ENCODE measurements at places on chromosomes 12 and 14.
A peak's percentile ranks its signal among the peaks of the same experiment; 100 is the strongest.

DNA sequence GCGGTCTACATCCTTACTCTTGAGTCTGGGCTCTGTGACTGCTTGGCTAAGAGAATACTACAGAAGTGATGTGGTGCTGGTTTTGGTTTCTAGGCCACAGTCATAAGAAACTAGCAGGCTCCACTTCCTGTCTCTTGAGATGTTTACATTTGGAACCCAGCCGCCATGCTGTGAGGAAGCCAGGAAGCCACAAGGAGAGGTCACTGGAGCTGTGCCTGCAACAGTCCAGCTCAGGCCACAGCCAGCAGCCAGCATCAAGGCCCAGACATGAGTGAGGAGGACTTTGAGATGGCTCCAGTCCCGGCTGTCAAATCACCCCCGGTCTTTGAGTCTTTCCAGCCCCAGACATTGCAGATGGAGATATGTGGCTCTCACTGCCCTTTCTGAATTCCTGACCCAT lies 12.9 kb upstream of the FAM181A start:
- DNase-seq: no peak

DNA sequence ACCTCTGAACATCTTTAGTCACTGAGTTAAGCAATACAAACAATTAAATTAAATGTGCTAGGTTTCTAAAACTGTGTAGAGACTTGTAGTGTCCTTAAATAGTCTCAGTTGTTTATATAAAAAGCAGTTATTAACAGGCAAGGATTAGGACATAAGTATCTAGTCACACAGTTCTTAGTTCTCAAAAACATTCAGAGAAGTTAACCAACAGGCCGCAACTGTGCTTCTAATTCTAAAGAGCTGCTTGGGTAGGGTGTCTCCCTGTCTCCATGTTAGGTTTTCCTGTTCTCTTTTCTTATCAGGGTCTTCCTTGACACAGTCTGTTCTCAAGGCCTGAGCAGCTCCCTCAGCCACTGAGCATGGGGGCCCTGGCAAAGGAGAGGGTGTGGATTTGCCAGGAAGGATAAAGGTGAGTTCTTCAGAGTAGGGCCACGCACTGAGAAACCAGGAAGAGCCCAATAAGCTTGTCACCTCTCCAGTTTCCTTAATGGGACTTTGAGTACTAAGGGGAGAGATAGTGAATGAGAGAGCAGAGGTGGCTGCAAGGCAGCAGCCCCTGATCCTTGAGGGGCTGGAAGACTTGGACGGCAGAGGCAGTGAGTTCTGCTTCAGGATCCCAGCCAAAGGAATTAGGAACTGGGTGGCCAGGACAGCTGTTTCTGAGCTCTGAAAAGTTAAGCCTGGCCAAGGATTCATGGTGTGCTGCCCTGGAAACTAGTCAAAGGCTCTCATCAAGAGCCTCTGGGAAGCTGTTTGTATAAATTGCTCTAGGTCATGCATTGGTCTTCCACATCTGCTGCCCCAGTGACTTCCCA lies 177.3 kb downstream of the MYRFL start:
- DNase-seq: no peak

DNA sequence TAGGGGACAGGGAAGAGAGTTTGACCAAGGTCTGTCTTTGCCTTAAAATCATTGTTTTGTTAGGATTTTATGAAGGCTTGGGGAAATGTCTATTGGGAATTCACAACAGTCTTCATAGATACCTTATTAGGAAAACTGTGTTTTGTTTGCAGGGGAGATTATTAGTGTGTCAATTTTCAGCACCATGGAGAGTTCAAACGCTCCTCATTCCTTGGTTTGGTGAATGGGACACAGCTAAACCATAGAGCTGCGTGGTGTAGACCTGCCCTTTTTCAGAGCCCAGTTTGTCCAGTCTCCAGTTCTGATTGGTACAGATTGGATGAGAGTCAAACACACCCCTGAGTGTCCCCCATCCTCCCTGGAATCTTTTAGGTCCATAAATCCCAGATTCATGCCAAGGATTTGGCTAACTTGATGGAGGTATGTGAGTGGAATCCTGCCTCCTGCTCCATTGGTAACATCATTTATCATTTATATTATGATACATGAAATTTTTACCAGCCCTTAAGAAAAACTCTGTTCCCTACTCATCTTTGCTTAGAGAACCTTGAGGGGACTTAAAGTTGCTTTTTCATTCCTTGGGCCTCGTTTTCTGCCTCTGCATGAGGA lies 12.0 kb downstream of the NGDN start:
- no peak for DNase-seq

DNA sequence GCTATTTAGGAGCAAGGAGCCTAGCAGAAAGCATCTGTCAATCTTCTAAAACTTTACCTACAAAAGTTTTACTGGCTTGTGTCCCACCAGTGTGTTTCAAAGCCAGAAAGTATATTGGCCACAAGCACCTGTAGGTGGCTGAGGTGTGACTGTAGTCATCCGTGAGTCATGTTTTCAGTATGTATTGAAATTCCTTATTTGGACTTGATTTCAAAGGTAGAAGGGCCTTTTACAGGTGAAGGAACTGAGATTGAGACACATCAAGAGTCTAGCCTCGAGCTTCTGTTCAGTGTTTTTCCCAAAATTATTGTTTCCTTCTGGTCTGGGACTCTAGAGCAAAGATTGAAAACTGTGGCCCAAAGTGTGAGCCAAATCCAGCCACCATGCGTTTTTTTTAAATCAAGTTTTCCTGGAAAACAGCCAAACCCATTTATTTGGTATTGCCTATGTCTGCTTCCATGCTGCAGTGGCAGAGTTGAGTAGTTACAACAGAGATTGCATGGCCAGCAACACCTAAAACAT lies 195.3 kb upstream of the BCL2L14 start:
- no peak for DNase-seq

DNA sequence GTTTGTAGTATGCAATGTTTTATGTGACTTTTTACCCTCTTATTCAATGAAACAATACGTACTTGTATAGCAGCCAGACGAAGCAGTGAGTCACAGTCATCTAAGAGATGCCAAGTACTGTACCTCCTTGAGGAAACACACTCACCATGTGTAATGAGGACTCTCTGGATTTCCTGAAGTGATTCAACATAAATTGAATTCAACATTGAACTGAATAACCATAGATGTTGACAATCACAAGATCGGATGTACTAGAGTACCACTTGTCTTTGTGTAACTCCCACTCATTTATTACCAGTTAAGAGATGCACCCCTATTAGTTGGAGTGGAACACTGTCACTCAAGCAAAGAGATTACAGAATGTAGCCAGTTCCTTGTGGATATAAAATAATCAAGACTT lies 175.2 kb upstream of the HMGA2 start:
- peak; percentile 82 for DNase-seq

DNA sequence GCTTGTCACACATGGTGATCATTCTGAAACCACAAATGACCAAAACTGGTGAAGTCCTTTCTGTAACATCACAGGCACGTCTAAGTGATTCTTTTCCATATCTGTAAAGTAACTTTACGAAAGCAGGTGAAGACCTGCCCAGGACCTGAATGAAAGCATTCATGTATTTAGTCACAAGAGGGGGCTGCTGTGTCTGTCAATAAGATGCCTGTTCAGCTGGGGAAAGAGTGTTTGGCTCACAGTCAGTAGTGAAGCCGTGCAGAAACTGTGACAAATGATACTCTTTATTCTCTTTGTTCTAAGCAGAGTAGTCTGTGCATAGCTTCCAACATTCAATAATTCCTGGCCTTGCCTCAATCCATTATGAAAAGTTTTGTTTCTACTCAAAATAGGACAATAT lies 373.5 kb upstream of the OR4E1 start:
- no peak for DNase-seq

- DNase-seq: no peak
Measured at GRCh38 chr12:82896979-82897378, 210.3 kb downstream of the TMTC2 start.

DNA sequence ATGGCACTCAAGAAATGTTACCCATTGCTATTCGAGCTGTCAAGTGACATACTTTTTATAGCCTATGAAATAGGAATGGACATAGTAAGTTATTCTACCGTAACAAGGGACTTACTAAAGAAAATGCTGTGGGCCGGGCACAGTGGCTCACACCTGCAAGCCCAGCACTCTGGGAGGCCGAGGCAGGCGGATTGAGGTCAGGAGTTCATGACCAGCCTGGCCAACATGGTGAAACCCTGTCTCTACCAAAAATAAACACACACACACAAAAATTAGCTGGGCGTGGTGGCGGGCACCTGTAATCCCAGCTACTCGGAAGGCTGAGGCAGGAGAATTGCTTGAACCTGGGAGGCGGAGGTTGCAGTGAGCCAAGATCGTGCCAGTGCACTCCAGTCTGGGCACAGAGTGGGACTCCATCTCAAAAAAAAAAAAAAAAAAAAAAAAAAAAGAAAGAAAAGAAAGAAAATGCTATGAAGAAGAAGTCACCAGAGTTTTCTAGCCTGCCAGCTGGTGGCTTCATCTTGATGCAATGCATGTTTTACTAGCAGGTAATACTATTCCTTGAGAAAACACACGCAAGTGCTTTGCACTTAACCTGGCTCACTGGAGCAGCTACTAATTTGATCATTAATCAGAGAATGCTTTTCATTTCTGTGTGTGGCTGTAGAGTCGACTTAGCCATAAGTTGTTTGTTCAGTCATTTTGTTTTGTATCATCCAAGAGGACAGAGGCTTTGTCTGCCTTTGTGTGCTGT lies 166.7 kb upstream of the MYL2 start:
- no peak for DNase-seq

- DNase-seq: no peak
Measured at GRCh38 chr12:98968896-98969295, 323.8 kb downstream of the APAF1 start.

GRCh38 chr14:41154143-41154807 lies 452.4 kb upstream of the LRFN5 start:
- no peak for DNase-seq

DNA sequence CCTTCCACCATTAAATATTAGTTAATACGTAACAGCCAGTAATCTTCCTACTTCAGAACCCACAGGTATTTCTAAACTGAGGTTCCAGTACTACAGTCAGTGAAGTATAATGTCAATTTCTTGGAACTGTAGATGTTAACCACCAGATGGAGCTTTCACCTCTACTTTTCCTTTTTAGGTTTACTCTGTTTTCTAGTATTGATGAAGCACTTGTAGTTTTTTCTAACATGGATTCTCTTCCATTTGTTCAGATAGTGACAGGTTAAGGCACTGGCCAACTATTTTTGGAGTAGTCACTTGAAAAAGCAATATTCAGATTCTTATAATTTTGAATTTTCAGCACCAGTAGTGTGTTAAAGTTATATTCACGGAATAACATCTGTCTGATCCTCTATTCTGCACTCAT lies 4.6 kb upstream of the SEC23A start:
- no peak for DNase-seq

GRCh38 chr14:32703183-32703621 lies 235.5 kb upstream of the NPAS3 start:
- no peak for DNase-seq
